ENCODE measurements at places on chromosomes 1 and 21.

DNA sequence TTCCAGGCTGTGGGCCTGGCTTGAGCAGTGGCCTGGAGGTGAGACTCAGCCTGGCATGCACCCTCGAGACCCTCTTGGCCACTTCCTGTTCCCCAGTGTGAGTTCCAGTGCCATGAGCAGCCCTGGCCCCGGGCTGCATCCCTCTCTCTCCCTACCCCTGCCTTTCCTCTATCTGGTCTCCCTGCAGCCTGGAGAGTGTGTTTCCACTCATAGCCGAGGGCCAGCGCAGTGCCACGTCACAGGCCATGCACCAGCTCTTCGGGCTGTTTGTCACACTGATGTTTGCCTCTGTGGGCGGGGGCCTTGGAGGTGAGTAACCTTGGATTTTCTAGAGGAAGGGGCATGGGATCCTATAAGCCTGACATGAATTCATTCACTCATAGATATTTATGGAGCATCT lies 13.6 kb downstream of the RHBG start:
- H3K36me3 ChIP-seq: no peaks in the 10 kb centered on the region
- no peak for DNase-seq
- H3K27ac ChIP-seq: no peak overlapping the region
- no peak overlapping the region for H3K4me3 ChIP-seq
- H3K4me1 ChIP-seq: peaks cover 10% of the 10 kb centered on the region

DNA sequence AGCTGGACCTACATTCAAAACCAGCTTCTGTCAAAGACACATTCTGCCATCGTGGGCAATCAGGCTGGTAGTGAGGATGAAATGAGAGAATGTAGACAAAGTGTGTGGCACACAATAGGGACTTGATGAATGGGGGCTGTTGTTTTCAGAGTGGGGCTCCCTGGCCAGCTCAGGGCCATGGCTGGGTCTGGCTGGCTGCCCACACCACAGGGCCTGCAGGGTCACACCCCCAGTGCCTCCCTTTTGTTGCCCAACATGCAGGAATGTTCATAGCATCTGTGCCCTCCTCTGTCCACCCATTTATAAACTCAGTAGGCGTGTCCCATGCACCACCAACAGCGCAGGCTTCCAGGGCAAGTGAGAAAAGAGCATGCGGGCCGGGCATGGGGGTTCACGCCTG lies 20.8 kb upstream of the ECE1 start:
- no peak overlapping the region for H3K27ac ChIP-seq
- H3K4me1 ChIP-seq: peaks cover 63% of the 10 kb centered on the region
- H3K36me3 ChIP-seq: peaks cover 3% of the 10 kb centered on the region
- H3K27me3 ChIP-seq: no peaks in the 10 kb centered on the region
- DNase-seq: no peak
- no peak overlapping the region for H3K4me3 ChIP-seq

GRCh38 chr1:234373959-234374254 lies 651 bp downstream of the COA6 start:
- no peaks in the 10 kb centered on the region for H3K27me3 ChIP-seq
- no peak for DNase-seq
- H3K4me3 ChIP-seq: peak overlapping the region; percentile 79
- peaks cover 31% of the 10 kb centered on the region for H3K4me1 ChIP-seq

- no peak overlapping the region for H3K27ac ChIP-seq
- H3K36me3 ChIP-seq: no peaks in the 10 kb centered on the region
- no peak overlapping the region for H3K4me3 ChIP-seq
- H3K4me1 ChIP-seq: no peaks in the 10 kb centered on the region
- no peaks in the 10 kb centered on the region for H3K27me3 ChIP-seq
Measured at GRCh38 chr1:170731566-170732251, 67.8 kb downstream of the PRRX1 start.

GRCh38 chr1:66654643-66655042 lies 97.6 kb upstream of the DYNLT5 start:
- H3K4me3 ChIP-seq: no peak overlapping the region
- H3K4me1 ChIP-seq: no peaks in the 10 kb centered on the region
- no peaks in the 10 kb centered on the region for H3K36me3 ChIP-seq
- H3K27me3 ChIP-seq: no peaks in the 10 kb centered on the region

GRCh38 chr1:156217871-156218270 lies 5.1 kb downstream of the PMF1 start:
- no peak overlapping the region for H3K4me3 ChIP-seq
- H3K4me1 ChIP-seq: peaks cover 58% of the 10 kb centered on the region
- H3K36me3 ChIP-seq: peaks cover 27% of the 10 kb centered on the region
- peak overlapping the region; percentile 3 for H3K27ac ChIP-seq

- H3K27me3 ChIP-seq: no peaks in the 10 kb centered on the region
- no peak overlapping the region for H3K27ac ChIP-seq
- no peaks in the 10 kb centered on the region for H3K4me1 ChIP-seq
- DNase-seq: no peak
- no peaks in the 10 kb centered on the region for H3K36me3 ChIP-seq
Measured at GRCh38 chr1:191690931-191691330, 467.3 kb upstream of the RGS18 start.

GRCh38 chr1:246591958-246592357 lies 25.7 kb downstream of the CNST start:
- no peak overlapping the region for H3K27ac ChIP-seq
- DNase-seq: no peak
- no peaks in the 10 kb centered on the region for H3K27me3 ChIP-seq
- H3K36me3 ChIP-seq: peaks cover 48% of the 10 kb centered on the region
- H3K4me3 ChIP-seq: no peak overlapping the region
- H3K4me1 ChIP-seq: peaks cover 11% of the 10 kb centered on the region

GRCh38 chr1:48572646-48573258 lies 100.7 kb upstream of the SPATA6 start:
- H3K4me1 ChIP-seq: peaks cover 2% of the 10 kb centered on the region
- H3K27ac ChIP-seq: no peak overlapping the region
- no peak overlapping the region for H3K4me3 ChIP-seq
- no peaks in the 10 kb centered on the region for H3K36me3 ChIP-seq
- DNase-seq: no peak

DNA sequence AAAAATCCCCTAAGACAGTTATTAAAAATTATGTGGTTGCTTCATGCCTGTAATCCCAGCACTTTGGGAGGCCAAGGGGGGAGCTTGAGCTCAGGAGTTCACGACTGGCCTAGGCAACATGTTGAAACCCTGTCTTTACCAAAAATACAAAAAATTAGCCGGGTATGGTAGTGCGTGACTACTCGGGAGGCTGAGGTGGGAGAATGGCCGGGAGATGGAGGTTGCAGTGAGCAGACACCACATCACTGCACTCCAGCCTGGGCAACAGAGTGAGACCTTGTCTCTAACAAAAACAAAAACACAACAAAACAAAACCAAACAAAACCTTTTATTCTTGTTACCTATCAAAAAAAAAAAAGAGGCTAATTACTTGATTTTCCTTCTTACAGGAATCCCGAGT lies 2.1 kb downstream of the ELK4 start:
- H3K27ac ChIP-seq: peak overlapping the region; percentile 75
- no peak for DNase-seq
- peaks cover 38% of the 10 kb centered on the region for H3K4me1 ChIP-seq
- H3K36me3 ChIP-seq: peaks cover 15% of the 10 kb centered on the region

- no peak for DNase-seq
- H3K4me1 ChIP-seq: peaks cover 6% of the 10 kb centered on the region
- no peak overlapping the region for H3K4me3 ChIP-seq
- no peak overlapping the region for H3K27ac ChIP-seq
- no peaks in the 10 kb centered on the region for H3K27me3 ChIP-seq
Measured at GRCh38 chr1:194040496-194040895, 854.1 kb upstream of the B3GALT2 start.

DNA sequence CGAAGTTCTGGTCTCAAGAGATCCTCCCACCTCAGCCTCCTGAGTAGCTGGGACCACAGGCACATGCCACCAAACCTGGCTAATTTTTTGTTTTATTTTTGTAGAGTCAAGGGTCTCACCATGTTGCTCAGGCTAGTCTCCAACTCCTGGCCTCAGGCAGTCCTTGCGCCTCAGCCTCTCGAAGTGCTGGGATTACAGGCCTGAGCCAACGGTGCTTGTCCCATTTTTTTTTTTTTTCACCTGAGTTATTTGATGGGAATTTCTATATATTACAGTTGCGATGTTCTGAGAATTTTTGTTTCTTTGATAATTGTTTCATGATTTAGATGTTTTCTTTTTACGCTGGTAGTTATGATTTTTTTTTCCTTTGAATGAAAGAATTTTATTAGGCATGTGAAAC lies 2.5 kb downstream of the RABGAP1L start:
- no peak overlapping the region for H3K27ac ChIP-seq
- H3K4me1 ChIP-seq: peaks cover 23% of the 10 kb centered on the region
- H3K36me3 ChIP-seq: no peaks in the 10 kb centered on the region
- H3K4me3 ChIP-seq: no peak overlapping the region

DNA sequence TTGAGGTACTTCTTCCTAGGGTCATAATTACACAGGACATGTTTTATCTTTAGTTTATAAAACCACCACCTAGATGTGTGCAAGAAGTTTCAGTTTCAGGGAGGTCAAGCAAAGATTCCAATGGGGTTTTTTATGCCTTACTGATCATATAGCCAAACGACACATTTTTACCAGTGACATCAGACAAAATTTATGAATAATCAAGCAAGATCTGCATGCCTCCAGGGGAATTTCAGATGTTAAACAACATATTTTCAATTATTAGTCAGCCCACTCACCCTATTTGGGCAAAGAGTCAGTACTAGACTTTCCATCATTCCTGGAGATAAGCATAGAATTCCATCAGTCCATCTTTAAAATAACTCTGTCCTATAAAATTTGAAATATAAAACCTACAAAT lies 867.4 kb downstream of the KCNT2 start:
- no peak for DNase-seq
- H3K27me3 ChIP-seq: no peaks in the 10 kb centered on the region

DNA sequence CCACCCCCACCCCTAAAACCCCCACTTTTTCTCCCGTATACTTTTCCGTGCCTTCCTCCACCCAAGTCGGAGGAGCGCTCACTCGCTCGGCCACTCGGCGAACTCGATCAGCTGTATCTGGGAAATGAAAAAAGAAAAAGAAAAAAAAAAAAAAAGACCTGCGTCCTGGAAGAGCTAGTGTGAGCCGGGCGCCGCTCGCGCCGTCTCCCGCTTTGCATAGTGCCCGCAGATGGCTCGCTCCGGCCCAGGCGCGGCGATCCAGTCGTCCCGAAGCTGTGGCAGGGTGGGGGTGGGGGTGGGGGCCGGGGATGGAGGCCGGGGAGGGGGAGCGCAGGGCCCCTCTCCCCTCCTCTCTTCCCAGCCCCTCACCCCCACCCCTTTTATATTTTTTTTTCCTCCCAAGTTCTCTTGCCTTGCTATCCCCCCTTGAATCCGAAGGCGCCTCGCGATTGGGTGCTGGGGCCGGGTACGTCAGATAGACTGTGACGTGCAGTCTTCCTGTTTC lies 299 bp upstream of the PROX1 start:
- H3K27ac ChIP-seq: no peak overlapping the region
- H3K4me1 ChIP-seq: peaks cover 44% of the 10 kb centered on the region
- H3K27me3 ChIP-seq: peaks cover 70% of the 10 kb centered on the region
- peak overlapping the region; percentile 44 for H3K4me3 ChIP-seq
- no peaks in the 10 kb centered on the region for H3K36me3 ChIP-seq

GRCh38 chr1:226678701-226679100 lies 60.4 kb downstream of the ITPKB start:
- peak overlapping the region; percentile 1 for H3K4me3 ChIP-seq
- H3K36me3 ChIP-seq: peaks cover 20% of the 10 kb centered on the region
- H3K27ac ChIP-seq: peak overlapping the region; percentile 86
- no peaks in the 10 kb centered on the region for H3K27me3 ChIP-seq
- H3K4me1 ChIP-seq: peaks cover 98% of the 10 kb centered on the region
- no peak for DNase-seq

- no peak overlapping the region for H3K27ac ChIP-seq
- no peak for DNase-seq
- no peaks in the 10 kb centered on the region for H3K4me1 ChIP-seq
- no peak overlapping the region for H3K4me3 ChIP-seq
- no peaks in the 10 kb centered on the region for H3K36me3 ChIP-seq
Measured at GRCh38 chr1:189868021-189868420, 609.6 kb downstream of the BRINP3 start.

- no peaks in the 10 kb centered on the region for H3K36me3 ChIP-seq
- H3K27me3 ChIP-seq: no peaks in the 10 kb centered on the region
- H3K4me3 ChIP-seq: no peak overlapping the region
- H3K27ac ChIP-seq: no peak overlapping the region
- DNase-seq: no peak
Measured at GRCh38 chr1:28933918-28934317, 19.5 kb downstream of the EPB41 start.

DNA sequence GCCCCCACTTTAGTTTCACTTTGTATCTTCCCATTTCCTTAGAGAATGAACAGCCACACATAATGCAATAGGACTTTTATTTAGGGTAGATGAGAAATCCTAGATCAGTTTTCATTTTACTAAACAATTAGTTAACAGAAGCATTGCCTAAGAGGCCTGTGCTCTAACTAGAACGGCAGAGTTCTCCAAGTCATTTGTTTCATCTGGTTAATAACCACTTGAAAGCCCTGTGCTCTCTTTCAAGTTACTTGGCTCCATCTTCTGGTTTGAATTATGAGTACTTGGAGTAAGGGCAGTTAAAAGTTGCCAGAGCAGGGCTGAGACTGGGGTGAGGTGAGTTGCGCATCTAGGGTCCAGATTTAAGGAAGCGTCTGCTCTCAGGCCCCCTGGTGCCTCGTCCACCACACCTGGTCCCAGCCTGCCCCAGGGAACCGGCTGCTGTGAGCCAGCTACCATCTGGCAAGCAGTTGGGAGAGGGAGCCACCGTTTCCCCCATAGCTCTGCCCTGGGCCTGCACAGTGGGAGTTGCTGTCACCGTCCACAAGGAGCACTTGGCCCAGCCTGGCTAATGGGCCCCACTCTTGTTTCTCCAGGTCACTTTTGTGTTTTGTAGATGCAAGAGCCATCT lies 18.1 kb upstream of the SLC44A3 start:
- no peak for DNase-seq
- no peaks in the 10 kb centered on the region for H3K27me3 ChIP-seq
- peaks cover 5% of the 10 kb centered on the region for H3K4me1 ChIP-seq
- H3K4me3 ChIP-seq: no peak overlapping the region
- no peaks in the 10 kb centered on the region for H3K36me3 ChIP-seq

GRCh38 chr21:41067709-41068108 lies 100.3 kb upstream of the BACE2 start:
- peaks cover 7% of the 10 kb centered on the region for H3K4me1 ChIP-seq
- no peaks in the 10 kb centered on the region for H3K36me3 ChIP-seq
- H3K4me3 ChIP-seq: no peak overlapping the region

- DNase-seq: no peak
- no peak overlapping the region for H3K27ac ChIP-seq
- H3K4me3 ChIP-seq: no peak overlapping the region
- no peaks in the 10 kb centered on the region for H3K36me3 ChIP-seq
Measured at GRCh38 chr21:15254111-15254510, 189.3 kb upstream of the NRIP1 start.

- H3K36me3 ChIP-seq: peaks cover 26% of the 10 kb centered on the region
- DNase-seq: no peak
- H3K27me3 ChIP-seq: no peaks in the 10 kb centered on the region
- H3K27ac ChIP-seq: no peak overlapping the region
- H3K4me1 ChIP-seq: peaks cover 4% of the 10 kb centered on the region
- no peak overlapping the region for H3K4me3 ChIP-seq
Measured at GRCh38 chr21:31117128-31117916, 79.0 kb upstream of the KRTAP19-8 start.

GRCh38 chr1:109895720-109896504 lies 14.7 kb upstream of the CSF1 start:
- H3K27ac ChIP-seq: no peak overlapping the region
- no peaks in the 10 kb centered on the region for H3K36me3 ChIP-seq
- H3K4me3 ChIP-seq: no peak overlapping the region
- H3K27me3 ChIP-seq: no peaks in the 10 kb centered on the region

All from CD4-positive, alpha-beta T cell (primary cell).